ENCODE measurements at places on chromosomes 13 and 19.

DNA sequence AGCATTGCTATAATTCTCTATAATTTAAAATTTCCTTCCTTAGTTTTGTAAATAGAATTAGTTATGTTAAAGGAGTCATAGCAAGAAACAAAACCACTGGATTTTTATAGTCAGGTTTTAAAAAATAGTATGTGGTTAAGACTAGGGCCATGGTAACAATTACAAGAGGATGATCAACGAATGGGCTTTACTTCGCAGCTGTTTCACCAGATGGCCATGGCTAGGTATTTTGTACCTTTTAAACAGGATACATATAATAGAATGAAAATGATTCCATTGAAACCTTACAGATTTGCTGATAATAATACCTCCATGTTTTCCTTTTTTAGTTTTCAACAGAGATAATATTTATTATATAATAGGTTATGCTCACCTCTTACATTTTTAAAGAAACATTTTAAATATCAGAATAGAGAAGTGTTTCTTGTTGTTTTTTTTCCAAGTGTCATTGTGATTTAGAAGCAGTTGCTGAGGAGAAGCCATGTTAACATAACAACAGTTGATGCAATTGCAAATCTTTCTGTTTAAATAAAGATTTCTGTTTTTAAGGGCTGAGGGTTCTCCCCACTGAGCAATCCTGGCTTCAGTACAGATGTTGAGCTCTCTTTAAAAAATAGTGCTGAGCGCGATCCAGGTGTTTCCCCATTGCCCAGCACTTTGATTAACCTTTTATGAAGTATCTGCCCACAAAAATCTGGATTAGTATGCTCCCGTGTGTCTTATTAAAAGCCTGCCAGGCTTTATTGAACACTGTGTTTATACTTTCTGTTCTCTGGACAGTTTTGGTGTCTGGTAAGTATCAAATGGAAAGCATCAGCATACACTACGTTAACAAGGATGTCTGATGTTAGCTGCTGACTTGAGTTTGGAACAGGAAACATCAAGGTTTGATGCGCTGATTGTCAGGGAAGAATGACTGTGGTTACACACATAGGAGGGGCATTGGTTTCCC lies 205.3 kb downstream of the HS6ST3 start:
- no peak for DNase-seq

DNA sequence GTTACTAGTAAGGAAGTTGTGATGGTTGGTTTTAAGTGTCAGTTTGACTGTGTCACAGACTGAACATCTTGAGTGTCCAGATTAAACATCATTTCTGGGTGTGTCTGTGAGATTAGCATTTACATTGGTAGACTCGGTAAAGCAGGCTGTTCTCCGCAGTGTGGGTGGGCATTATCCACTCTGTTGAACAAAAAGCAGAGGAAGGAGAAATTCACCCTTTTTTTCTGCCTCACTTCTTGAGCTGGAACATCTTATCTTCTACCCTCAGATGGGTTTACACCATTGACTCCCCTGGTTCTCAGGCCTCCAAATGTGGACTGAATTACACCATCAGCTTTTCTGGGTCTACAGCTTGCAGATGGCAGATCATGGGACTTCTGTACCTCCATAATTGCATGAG lies 63.7 kb upstream of the ZDHHC20 start:
- DNase-seq, result no peak

- no peak for DNase-seq
Observed at GRCh38 chr19:12647490-12648071, 19.0 kb downstream of the MAN2B1 start.

GRCh38 chr13:64471916-64472315 lies 2758.2 kb downstream of the PCDH9 start:
- no peak for DNase-seq

- no peak for DNase-seq
Observed at GRCh38 chr13:114298866-114299265, 15.4 kb upstream of the CHAMP1 start.

GRCh38 chr19:6847828-6848200 lies 39.6 kb upstream of the ADGRE1 start:
- peak; percentile 61 for DNase-seq

DNA sequence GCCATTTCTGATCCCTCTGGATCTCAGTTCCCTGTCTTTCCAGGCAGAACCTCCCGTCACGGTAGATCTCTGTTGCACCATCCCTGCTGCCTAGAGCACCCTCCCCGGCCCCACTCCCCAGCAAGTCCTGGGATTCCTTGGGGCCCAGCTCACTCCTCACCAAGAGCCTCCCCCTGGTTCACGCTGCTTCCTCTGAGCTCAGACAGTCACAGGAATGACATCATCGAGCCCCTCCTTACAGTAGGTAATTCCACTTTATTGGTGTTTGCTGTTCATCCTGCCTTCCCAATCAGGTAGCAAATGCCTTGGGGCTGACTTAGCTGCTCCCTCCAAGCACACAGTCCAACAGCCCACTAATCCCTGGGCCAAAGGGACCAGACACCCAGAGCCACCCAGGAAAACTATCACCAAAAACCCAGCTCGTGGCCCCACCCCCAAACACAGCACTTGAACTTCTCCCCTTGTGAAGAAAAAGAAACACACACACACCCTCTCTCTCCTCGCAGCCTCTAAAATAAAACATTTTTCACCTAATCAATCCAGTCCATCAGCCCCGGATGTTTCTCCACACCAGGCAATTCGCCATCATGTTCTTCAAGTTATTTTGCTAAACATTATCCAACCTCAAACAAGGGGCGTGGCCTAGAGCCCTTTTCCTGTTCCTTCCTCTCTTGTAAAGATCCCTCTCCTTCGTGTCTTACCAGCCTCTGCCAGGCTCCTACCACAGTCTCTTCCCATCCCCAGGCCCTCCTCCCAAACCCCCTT lies 2.5 kb downstream of the NAPA start:
- DNase-seq, result no peak

All from chondrocyte (in vitro differentiated cells).